ENCODE measurements at places on chromosomes 3 and 15. TPM values are rescaled to one million over a fixed set of nuclear protein-coding genes. Genes with fewer than 3 reads are reported as not detected.

Gene GXYLT2
- total RNA-seq = 0.40 TPM

Gene NR1I2
- total RNA-seq = not detected

Gene CCNDBP1
- total RNA-seq = 72.9 TPM

Gene SLC9C1
- total RNA-seq = under 0.01 TPM

Gene SLC22A14
- total RNA-seq = 0.14 TPM

Gene PLCH1
- total RNA-seq = 0.04 TPM

Gene HRH1
- total RNA-seq = 14.6 TPM

Gene RNU5B-1
- not detected for total RNA-seq

Gene WDR49
- 0.20 TPM for total RNA-seq

Gene GOLGA6D
- not detected for total RNA-seq

Gene MUSTN1
- total RNA-seq = not detected

Gene SLC12A8
- total RNA-seq = 0.20 TPM

Gene ZNF501
- 6.7 TPM for total RNA-seq

Gene ALCAM
- total RNA-seq = 129 TPM

Gene NR2E3
- not detected for total RNA-seq

Gene GPR149
- total RNA-seq = not detected

Gene P2RY12
- total RNA-seq = not detected

Gene TGM4
- total RNA-seq = 0.26 TPM

Measured in pulmonary artery endothelial cell (primary cell).